ENCODE measurements at places on chromosomes 11 and 22.

DNA sequence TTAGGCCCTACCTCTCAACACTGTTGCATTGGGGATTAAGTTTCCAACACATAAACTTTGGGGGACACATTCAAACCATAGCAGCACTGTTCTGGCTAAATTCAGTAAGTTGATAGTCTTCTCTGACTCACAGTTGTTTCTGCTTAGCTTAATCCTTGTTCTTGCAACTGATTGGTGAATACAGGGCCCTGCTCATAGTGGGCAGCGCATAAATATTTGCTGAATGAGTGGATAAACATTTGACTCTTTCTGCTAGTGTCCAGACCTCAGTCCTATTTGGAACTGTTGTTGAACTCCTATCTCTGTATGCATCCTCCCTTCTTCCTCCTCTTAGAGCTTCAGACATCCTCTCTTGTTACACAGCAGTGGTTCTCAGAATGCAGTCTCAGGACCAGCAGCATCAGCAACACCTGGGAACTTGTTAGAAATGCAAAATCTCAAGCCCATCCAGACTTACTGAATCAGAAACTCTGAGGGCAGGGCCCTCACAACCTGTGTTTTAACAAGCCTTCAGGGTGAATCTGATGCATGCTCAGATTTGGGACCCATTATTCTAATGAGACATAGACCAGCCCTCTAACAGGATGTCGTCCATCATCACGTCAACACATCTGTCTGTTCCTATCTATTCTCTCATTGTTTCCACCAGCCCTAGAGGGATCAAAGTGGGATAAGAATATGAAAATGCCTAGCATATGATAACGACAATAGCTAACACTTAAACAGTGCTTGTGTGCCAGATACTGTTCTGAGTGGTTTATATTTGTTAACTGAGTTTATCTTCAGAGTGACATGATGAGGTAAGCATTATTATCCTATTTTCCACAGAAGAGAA lies 22.3 kb downstream of the SPON1 start:
- no peak for DNase-seq

- no peak for DNase-seq
Measured at GRCh38 chr11:95262994-95263765, 32.2 kb upstream of the SESN3 start.

DNA sequence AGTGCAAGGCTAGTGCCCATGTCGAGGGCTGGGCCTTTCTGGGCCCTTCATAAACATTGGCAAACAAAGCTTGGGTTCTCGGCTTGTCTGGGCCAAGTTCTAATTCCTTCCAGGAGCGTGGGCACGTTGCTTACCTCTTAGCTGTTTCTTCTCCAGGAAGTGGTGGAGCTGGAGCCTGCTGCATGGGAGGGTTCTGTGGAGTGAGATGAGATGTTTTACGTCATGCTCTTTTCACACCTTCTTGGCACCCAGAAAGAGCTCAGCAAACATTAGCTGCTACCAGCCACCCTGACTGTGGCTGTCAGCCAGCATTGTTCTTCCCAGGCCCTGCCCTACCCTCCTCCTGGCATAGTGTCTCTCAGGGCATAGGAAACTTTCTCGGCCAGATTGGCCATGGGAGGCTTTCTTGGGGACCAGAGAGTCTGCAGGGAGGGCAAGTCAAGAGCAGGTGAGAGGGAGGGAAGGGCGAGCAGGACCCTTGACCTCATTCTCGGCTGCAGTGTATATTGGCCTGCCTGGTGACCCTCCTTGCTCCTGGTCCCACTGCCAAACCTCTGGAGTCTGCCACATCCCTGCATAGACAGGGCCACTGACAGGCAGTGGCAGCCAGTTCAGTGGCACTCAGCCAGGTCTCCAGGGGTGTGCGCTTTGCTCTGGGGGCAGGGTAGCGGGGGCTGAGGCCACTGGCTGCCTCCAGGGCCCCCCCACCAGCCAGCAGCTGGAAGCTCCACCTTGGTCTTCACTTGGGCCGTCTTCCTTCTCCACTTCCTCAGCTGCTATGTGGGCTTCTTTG lies 98.8 kb downstream of the BCR start:
- DNase-seq = no peak

DNA sequence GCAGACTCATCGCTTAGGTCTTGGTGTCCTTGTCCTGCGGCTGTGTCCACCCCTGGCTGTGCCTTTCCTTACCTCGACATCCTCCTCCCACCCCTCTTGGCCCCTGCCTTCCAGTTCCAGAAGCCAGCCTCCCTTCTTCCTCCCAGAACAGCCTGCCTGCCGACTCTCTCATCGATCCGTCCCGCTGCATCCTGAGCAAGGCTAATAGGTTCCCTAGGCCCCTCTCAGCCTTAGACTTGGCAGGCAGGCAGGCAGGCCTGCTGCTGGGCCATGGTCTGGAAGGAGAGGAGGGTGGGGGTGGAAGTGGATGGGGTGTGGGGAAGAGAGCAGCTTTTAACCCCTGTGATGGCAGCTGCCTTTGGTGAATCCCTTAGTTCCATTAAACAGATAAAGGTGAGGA lies 196.7 kb upstream of the TBCEL start:
- no peak for DNase-seq

DNA sequence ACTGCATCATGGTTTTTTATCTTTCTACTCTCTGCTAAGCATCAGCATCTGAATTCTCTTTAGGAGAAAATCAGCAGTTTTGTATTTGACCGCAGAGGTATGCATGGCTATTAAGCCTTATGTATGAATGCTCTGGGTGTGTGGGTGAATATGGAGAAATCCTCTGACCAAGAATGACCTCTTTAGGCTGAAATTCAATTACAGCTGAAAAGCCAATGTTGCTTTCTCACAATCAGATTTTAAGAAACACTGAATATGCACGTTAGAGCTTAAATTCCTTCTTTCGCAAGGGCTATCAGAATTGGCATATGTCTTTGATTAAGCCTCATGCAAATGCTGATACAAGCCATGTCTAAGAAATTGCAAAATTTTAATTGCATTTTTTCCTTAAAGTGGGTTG lies 43.2 kb downstream of the ARHGAP42 start:
- no peak for DNase-seq

- no peak for DNase-seq
Measured at GRCh38 chr11:4059424-4059823, 35.2 kb upstream of the RRM1 start.

DNA sequence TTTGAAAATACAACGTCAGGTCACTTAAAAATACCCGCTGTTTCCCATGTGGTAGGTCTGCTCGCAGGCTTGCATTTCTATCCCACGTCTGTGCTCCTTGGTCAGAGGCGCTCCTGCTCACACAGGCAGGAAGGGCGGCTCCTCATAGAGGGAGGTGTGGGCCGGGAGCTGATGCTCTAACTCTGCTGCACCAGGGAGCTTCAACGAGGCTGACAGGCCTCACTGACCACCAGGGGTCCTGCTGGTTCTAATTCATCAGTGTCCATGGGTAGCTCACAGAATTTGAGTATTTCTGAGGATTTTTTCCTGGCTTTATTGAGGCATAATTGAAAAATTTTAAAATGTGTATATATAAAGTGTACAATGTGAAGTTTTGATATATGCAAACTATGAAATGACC lies 68.5 kb downstream of the PIWIL3 start:
- no peak for DNase-seq

DNA sequence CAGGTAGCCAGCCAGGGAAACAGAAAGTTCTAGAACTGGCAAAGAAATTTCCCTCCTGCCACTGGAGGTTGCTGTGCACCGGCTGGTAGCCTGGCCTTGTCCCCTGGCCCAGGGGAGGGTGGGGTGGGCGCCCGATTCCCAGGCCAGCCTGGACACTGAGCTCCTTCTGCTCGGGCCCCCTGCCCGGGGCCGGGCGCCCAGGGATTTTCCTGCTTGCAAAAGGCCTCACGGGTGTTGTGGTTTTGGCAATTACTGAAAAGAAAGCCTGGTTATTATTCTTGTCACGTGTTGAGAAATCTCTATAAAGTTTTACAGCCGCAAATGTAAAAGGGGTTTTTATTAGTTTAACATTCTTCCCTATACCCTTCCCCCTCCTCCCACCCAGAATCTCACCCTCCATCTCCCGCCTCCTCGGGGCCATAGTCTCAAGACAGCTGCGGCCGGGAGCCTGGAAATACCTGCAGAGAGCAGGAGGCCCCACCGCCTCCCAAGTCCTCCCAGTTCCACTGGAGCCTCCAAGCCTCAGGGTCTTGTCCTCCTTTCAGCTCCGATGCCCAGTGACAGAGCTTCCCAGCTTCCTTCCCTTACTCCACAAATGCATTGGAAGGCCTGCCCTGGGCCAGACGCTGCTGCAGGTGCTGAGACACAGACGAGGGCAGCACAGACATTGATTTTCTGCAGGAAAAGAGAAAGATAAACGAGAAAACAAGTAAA lies 1515.6 kb downstream of the TBC1D22A start:
- DNase-seq = no peak

- no peak for DNase-seq
Measured at GRCh38 chr11:73787051-73787642, 527 bp upstream of the MRPL48 start.
